GM23338 (cell line): ENCODE measurements at places on chromosomes 7 and 10. TPM values are rescaled to one million over a fixed set of nuclear protein-coding genes. Genes with fewer than 3 reads are reported as not detected.

The SPDYE16 gene
- polyA plus RNA-seq, result 0.55 and 1.1 TPM in 2 replicates

The CPA2 gene
- polyA plus RNA-seq, result not detected in 2 replicates

The MYH16 gene
- not detected in 2 replicates for polyA plus RNA-seq

The TDRD1 gene
- polyA plus RNA-seq, result 0.52 and 0.64 TPM in 2 replicates

The CYP17A1 gene
- polyA plus RNA-seq, result not detected in 2 replicates

The ACBD7 gene
- 1.2 and 2.8 TPM in 2 replicates for polyA plus RNA-seq

The TMEM236 gene
- 0.03 and 0.05 TPM in 2 replicates for polyA plus RNA-seq

The WDR37 gene
- 6.0 TPM in 2 replicates for polyA plus RNA-seq

The FAM25A gene
- polyA plus RNA-seq, result not detected in 2 replicates

The TCAF2 gene
- 0.09 TPM in 1 of 2 replicates, not detected in the other for polyA plus RNA-seq

The MKI67 gene
- 88.7 and 103 TPM in 2 replicates for polyA plus RNA-seq

The WDR86 gene
- polyA plus RNA-seq, result 7.1 and 9.1 TPM in 2 replicates

The PAPOLB gene
- polyA plus RNA-seq, result 0.07 and 0.08 TPM in 2 replicates

The HKDC1 gene
- not detected in 2 replicates for polyA plus RNA-seq

The NUDT13 gene
- polyA plus RNA-seq, result 2.2 and 3.6 TPM in 2 replicates

The TMEM196 gene
- polyA plus RNA-seq, result 0.11 and 0.57 TPM in 2 replicates

The OR2A7 gene
- polyA plus RNA-seq, result 1.7 and 3.2 TPM in 2 replicates

The CYP2E1 gene
- polyA plus RNA-seq, result 0.97 and 1.4 TPM in 2 replicates

The VWDE gene
- 17.4 and 24.6 TPM in 2 replicates for polyA plus RNA-seq

The PRTFDC1 gene
- 7.6 and 9.1 TPM in 2 replicates for polyA plus RNA-seq

The CPXM2 gene
- polyA plus RNA-seq, result 0.92 and 1.6 TPM in 2 replicates

The CHAT gene
- polyA plus RNA-seq, result not detected in 2 replicates

The NUP205 gene
- polyA plus RNA-seq, result 150 and 152 TPM in 2 replicates

The CRYGN gene
- 1.4 and 1.5 TPM in 2 replicates for polyA plus RNA-seq

The RASA4B gene
- polyA plus RNA-seq, result 0.99 and 1.1 TPM in 2 replicates

The NRBF2 gene
- polyA plus RNA-seq, result 37.1 and 38.3 TPM in 2 replicates

The BLVRA gene
- 37.7 and 46.5 TPM in 2 replicates for polyA plus RNA-seq

The MSS51 gene
- polyA plus RNA-seq, result 1.1 and 1.9 TPM in 2 replicates

The ABLIM1 gene
- 18.5 and 21.9 TPM in 2 replicates for polyA plus RNA-seq

The UBE3C gene
- polyA plus RNA-seq, result 13.6 and 16.8 TPM in 2 replicates

The HOXA13 gene
- polyA plus RNA-seq, result not detected in 2 replicates

The OPN1SW gene
- polyA plus RNA-seq, result 0.50 and 0.80 TPM in 2 replicates

The UPK3B gene
- polyA plus RNA-seq, result 3.3 and 3.8 TPM in 2 replicates

The CYP2C19 gene
- polyA plus RNA-seq, result not detected in 2 replicates

The STAG3 gene
- polyA plus RNA-seq, result 4.1 and 4.7 TPM in 2 replicates

The CPA1 gene
- not detected in 2 replicates for polyA plus RNA-seq

The BTBD16 gene
- not detected in 2 replicates for polyA plus RNA-seq

The GIMAP2 gene
- not detected in 2 replicates for polyA plus RNA-seq

The AKR1E2 gene
- polyA plus RNA-seq, result 2.2 and 3.4 TPM in 2 replicates

The CADPS2 gene
- polyA plus RNA-seq, result 15.1 and 16.3 TPM in 2 replicates

The TNS3 gene
- polyA plus RNA-seq, result 6.2 TPM in 2 replicates

The SP8 gene
- 3.4 and 3.7 TPM in 2 replicates for polyA plus RNA-seq

The IGF2BP3 gene
- 47.1 and 52.0 TPM in 2 replicates for polyA plus RNA-seq

The TBATA gene
- not detected in 2 replicates for polyA plus RNA-seq

The ANAPC16 gene
- polyA plus RNA-seq, result 116 and 126 TPM in 2 replicates

The NEUROG3 gene
- 0.31 TPM in 1 of 2 replicates, not detected in the other for polyA plus RNA-seq

The PON3 gene
- 1.4 and 1.6 TPM in 2 replicates for polyA plus RNA-seq

The IDI2 gene
- not detected in 2 replicates for polyA plus RNA-seq

The GHRHR gene
- polyA plus RNA-seq, result 0.64 and 2.2 TPM in 2 replicates

The ACSM6 gene
- 0.65 and 0.90 TPM in 2 replicates for polyA plus RNA-seq

The TYSND1 gene
- 5.2 and 5.4 TPM in 2 replicates for polyA plus RNA-seq
